ENCODE measurements at places on chromosomes 5 and 9. TPM values are rescaled to one million over a fixed set of nuclear protein-coding genes. Genes with fewer than 3 reads are reported as not detected.

- no peak for DNase-seq
Measured at GRCh38 chr9:92648474-92648971, 21.4 kb downstream of the IPPK start.

DNA sequence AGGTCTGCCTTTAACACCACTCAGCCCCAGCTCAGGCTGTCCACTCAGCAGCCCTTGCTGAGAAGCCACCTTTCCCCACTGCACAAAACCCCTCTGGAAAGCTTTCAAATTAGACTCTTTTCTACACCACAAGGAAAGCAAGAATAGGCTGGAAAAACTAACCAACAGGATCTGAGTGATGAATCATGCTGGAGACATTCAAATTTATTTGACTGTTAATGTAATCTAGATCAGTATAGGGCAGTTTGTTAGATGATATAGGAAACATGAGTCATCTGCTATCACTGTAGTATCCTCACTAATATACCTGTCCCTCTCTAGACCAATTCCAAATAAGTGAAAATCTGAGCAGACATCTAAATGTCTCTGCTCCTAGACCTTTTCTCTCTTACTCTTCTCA, 127.8 kb upstream of the PAM start:
- no peak for DNase-seq

DNA sequence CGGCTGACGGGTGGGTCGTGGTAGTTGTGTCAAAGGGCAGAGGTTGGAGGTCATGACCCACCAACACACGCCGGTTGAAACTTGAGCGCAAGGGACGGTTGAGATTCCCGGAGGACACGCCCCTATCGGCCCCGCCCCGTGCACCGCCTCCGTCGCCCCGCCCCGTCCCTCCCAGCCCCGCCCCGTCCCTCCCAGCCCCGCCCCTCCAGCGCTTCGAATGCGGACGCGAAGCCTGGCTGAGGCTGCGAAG, 226 bp upstream of the RANBP17 start:
- DNase-seq = no peak

DNA sequence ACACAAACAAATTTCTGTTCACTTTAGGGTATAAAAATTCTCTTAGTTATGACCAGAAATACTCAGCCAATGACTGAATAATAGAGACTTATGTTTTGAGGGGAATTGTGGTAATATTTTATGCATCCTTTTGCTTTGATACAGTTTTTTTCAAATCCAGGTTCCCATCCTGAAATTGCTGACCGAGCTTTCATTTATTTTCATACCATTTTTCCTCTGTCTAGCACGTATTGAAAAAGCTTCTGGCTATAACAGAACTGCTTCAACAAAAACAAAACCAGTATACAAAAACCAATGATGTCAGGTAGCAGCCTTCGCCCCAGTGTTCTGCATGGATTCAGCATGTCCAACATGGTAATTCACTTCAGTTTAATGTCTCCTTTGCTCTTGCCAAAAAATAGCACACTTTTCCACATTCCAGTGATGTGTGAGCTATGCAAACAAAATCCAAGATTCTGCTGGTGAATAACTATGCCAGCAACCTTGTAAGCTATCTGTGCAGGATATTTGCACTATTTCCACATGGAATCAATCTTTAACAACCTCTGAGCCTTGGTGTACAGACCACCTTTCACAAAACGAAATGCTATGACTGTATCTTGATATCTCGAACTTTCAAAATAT, 22.0 kb downstream of the CCNH start:
- DNase-seq = no peak

- no peak for DNase-seq
Measured at GRCh38 chr9:123425836-123426365, 69.9 kb downstream of the CRB2 start.

DNA sequence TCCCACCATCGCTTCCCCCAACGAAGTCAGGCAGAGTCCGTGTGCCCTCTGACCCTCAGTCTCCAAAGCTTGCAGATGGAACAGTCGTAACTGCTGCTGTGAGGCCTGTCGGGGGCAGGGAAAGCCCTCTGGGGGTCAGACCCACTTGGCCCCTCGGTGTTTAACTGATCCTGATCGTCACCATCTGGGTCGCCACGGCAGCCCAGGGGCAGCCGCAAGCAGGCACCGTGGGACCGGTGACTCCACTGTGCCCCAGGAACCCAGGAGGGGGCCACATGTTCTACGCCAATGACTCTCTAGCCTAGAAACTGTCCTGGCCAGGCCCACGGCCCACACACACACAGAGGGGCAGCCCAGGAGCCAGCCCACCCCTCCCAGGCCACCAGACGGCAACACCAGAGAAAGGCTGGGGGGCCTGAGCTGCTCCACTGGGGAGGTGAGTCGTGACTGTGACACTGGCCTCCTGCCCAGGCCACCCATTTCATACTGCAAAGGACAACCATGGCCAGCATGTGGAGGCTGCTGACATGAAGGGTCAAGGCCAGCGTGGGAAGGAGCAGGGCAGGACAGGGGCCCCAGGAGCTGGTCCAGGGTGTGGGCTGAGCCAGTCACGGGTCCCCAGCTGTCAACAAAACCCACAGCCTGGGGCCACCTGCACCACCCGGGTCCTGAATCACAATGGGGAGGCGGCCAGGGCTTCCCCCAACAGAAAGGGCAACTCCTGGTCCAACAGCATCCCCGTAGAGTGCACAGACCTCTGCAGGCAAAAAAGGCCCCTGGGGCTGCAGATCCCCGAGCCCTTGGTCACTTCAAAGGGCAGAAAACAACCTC, 20.8 kb downstream of the VAV2 start:
- DNase-seq = no peak

DNA sequence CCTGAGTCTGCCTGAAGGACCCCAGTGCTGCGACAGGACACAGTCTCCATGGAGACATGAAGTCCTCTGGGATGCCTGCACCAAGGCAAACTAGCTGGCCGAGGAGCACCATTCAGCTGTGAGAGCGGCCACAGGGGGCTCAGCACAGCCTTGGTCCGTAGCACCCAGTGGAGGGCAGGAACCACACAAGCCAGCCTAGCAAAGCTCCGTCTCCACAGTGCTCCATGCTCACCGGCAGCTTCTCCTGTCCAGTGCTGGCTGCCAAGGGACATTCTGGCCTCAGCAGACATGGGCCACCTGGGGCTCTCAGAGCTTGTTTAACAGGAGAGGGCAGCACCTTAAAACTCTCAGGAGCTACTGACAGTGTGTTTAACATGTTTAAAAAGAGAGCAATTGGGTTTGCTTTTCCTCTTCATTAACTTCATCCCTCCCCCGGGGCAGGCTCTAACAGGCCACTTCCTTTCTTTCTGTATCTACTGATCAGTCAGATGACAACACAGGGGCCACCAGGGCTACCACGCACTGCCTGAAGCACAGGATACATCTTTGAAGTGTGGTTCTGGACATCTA, 57.0 kb downstream of the SECISBP2 start:
- DNase-seq = no peak

PCA3 gene
- 1.0 TPM for polyA plus RNA-seq

GRCh38 chr5:56737002-56737621, 78.2 kb upstream of the MAP3K1 start:
- DNase-seq = no peak

GMCL2 gene
- not detected for polyA plus RNA-seq

IL17B gene
- 316 TPM for polyA plus RNA-seq

AHRR gene
- 5.0 TPM for polyA plus RNA-seq

GRCh38 chr5:126481243-126481642, 58.0 kb downstream of the GRAMD2B start:
- DNase-seq = no peak

DNA sequence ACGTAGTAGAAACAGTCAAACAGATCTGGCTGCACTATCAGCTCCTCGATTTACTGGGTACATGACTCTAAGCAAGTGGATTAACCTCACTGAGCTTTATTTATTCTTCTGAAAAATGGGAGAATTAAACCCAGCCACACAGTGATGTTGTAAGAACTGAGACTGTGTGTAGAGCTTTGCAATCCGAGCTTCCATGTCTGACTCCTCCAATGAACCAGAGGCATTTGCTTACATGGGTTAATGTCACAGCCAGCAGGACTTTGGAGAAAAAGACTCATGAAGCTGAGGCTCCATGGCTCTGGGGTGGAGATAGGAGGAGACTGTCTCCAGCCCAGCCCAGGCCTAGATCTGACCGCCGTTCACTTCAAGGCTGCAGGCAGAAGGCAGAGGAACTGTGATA, 201.3 kb downstream of the CDK5RAP2 start:
- DNase-seq = no peak

CLIC3 gene
- polyA plus RNA-seq = 0.42 TPM

- no peak for DNase-seq
Measured at GRCh38 chr9:101383361-101383760, 1.4 kb downstream of the BAAT start.

DNA sequence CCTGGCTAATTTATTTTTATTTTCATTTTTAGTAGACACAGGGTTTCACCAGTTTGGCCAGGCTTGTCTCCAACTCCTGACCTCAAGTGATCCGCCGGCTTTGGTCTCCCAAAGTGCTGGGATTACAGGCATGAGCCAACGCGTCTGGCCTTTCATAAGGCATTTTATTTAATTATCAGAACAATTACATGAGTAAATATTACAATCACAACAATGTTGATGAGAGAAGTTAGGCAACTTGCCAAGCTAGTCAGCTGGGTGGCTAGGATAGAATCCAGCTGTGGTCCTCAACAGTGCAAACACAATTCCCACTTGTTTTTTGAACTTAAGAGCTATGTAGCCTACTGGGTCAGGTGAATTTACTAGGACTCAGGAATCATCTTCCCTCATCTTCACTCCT, 22.0 kb downstream of the C9orf57 start:
- DNase-seq = no peak

- no peak for DNase-seq
Measured at GRCh38 chr9:109098171-109098959, 21.4 kb downstream of the TMEM245 start.

DNA sequence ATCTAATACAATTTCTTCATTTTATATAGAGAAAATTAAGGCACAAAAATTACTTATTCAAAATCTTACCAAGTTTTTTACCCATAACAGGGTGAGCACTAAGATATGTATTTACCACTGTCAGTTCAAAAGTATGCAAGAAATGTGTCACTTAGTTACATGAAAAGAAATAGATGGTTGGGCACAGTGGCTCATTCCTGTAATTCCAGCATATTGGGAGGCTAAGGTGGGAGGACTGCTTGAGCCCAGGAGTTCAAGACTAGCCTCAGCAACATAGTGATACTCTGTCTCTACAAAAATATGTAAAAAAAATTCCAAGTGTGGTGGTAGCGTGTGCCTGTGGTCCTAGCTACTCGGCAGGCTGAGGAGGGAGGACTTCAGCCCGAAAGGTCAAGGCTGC, 19.4 kb downstream of the YIPF5 start:
- no peak for DNase-seq

LCP2 gene
- 4.2 TPM for polyA plus RNA-seq

DNA sequence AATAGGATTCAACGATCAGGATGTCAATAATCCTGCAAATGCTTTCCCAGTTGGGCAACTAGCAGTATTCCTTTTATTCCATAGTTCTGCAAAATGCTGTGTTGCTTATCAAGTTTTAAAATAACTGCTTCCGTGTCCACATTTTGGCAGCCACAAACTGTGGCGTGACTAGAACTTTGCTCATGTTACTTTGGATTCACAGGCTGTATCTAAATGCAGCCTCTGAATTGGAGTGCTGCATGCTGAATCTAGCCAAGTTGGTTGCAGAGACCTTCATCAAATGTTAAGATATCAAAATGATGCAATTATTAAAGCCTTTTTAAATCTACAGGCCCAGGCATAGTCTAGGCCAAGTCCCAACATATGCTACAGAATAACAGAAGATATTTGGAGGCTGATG, 249.2 kb downstream of the NR2F1-AS1 start:
- DNase-seq = no peak

GRCh38 chr9:5435912-5436311, 1.8 kb downstream of the PLGRKT start:
- DNase-seq = no peak

HRH2 gene
- polyA plus RNA-seq = 0.90 TPM

TNC gene
- polyA plus RNA-seq = 43.4 TPM

GRCh38 chr9:129413537-129414376, 207.1 kb downstream of the C9orf50 start:
- DNase-seq = peak; percentile 93
